RCC 7860 (cell line): ENCODE measurements at places on chromosomes 5 and 9.

- DNase-seq, result no peak
Observed at GRCh38 chr9:38727497-38728001, 7.6 kb upstream of the FAM240B start.

DNA sequence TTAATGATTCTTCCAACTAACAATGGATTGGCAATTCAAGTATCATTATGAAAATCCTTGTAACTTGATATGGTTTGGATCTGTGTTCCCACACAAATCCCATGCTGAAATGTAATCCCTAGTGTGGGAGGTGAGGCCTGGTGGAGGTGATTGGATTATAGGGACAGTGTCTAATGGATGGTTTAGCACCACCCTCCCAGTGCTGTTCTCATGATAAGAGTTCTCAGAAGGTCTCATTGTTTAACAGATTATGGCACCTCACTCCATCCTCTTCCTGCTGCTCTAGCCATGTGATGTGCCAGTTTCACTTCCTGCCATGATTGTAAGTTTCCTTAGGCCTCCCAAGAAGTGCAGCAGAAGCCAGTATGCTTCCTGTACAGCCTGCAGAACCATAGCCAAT is 1116.2 kb upstream of the EDIL3 start:
- DNase-seq, result no peak

- no peak for DNase-seq
Observed at GRCh38 chr9:113625486-113625885, 162.0 kb downstream of the RGS3 start.

- DNase-seq, result no peak
Observed at GRCh38 chr9:110514897-110515296, 64.6 kb downstream of the SVEP1 start.

DNA sequence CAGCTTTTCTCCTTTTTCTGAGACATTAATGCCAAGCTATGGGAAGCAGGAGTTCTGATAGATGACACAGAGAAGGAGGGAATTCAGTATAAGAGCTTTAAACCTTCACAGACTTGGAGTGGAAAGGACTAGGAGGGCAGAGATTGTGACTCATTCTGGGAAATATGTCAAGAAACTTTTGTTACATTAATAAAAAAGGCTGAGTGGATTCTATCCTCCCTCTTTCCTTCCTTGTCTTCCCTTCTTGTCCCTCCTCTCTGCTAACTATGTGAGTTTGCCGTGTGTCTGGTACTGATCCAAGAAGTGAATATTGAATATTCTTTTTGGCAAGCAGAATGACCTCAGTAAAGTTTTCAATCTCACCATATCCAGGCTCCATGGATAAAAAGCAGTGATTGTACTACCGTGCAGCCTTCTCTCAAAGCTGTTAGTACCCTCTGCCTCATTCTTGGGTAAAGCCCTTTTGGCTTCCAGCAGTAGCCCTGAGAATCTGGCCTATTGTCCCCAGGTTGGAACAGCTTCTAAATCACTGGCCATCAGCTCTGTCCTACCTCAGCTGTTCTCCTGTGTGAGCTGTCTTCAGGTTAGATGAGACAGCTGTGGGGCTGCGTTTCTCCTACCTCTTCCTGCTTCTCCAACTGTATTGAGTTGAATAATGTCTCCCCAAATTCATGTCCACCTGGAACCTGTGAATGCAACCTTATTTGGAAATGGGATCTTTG is 73.9 kb downstream of the ATG10 start:
- no peak for DNase-seq

- DNase-seq, result no peak
Observed at GRCh38 chr5:400282-401145, 42.5 kb upstream of the EXOC3 start.

DNA sequence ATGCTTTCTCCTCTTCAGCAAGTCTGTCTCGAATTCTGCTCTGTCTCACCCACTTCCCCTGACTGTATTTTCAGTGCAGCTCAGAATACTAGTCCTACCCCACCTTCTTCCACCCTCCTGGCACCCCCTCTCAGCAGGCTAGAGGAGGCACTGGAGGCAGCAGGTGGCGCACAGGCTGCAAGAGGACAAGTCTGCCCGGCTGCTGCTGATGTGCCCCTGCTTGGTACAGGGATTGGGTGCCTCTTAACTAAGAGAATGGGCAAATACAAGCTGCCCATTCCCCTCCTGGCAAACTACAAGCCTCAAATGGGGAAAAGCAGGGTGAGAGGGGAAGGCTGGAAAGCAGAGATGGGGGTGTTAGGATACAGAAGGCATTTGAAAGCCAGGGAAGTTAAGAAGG is 5.1 kb downstream of the TLN1 start:
- DNase-seq, result no peak

GRCh38 chr5:115343855-115344254 is 47.4 kb upstream of the CCDC112 start:
- peak; percentile 17 for DNase-seq

DNA sequence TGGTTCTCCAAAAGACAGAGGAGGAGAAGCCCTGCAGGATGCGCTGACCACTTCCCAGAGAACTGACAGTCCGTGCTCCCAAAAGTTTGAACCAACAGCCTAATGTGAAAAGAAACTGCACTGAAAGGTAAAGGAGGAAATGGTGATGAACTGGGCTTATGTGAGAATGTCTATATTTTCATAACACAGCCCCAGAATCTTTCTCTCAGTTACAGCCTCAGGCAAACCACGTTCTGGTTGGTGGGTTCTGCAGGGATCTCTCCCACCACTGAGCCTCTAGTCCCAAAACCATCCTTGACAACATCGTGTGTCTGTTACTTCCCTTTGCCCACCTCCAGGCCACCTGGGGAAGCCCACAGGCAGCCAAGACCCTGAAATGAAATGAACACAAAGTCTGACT is 23.9 kb downstream of the SPARC start:
- DNase-seq, result no peak

GRCh38 chr5:639253-639530 is 27.1 kb downstream of the CEP72 start:
- DNase-seq, result no peak

DNA sequence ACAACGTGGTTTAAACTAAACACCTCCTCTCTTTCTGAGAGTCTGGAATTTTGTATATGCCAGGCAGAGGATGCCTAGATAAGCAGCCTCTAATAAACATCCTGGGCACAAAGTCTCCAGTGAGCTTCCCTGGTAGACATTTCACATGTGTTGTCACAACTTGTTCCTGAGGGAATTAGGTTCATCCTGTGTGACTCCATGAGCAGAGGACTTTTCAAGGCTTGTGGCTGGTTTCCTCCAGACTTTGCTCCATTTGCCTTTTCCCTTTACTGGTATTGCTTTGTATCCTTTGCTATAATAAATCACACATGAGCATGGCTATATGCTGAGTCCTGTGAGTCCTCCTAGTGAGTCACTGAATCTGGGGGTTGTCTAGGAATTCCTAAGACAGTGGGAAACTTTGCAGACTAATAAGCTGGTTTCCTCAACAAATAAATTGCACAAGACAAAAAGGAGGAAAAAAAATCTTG is 77.4 kb downstream of the NR2F1-AS1 start:
- peak; percentile 67 for DNase-seq

GRCh38 chr9:78871452-78872331 is 574.8 kb downstream of the PSAT1 start:
- peak; percentile 85 for DNase-seq

- no peak for DNase-seq
Observed at GRCh38 chr9:123725389-123725788, 204.5 kb downstream of the DENND1A start.

DNA sequence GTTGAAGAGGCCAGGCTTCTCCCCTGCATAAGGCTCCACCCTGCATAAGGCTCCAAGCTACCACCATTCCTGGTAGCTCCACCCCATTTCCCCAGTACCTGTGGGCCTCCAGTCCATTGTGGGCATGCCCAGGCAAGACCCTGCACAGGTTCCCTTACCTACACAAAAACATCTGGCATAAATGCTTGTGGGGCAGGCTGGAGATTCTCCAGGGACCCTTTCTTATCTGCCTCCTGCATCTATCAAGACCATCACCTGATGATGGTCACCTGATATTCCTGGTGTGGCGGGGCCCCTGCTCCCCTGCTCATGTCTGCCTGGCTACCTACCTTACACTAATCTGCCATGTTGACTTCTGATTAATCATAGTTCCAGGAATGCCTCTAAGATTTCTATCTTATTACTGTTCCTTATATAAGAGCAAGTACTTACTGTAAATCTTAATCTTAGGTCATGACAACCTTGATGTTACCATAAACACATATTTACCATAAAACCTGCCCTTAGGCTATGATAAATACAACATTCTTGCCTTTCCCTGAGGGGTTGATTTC is 41.0 kb downstream of the FGD3 start:
- DNase-seq, result no peak

DNA sequence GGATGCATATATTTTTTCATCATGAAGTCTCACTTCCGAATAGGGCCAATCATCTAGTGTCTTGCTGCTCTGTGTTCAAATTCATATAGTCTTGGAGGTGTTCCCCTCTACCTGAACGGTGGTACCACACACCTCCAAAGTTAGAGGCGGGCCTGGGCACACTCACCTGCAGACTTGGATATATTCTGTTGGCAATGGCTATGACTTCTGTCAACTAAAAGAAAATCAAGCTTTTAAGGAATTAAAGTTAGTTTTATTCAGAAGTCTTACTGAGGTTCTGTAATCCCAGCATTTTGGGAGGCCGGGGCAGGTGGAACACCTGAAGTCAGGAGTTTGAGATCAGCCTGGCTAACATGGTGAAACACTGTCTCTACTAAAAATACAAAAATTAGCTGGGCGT is 2.6 kb upstream of the NIPAL4 start:
- DNase-seq, result no peak

GRCh38 chr9:4486176-4486575 is 4.1 kb upstream of the SLC1A1 start:
- no peak for DNase-seq

- DNase-seq, result no peak
Observed at GRCh38 chr5:38404667-38405276, 146.4 kb downstream of the EGFLAM start.

DNA sequence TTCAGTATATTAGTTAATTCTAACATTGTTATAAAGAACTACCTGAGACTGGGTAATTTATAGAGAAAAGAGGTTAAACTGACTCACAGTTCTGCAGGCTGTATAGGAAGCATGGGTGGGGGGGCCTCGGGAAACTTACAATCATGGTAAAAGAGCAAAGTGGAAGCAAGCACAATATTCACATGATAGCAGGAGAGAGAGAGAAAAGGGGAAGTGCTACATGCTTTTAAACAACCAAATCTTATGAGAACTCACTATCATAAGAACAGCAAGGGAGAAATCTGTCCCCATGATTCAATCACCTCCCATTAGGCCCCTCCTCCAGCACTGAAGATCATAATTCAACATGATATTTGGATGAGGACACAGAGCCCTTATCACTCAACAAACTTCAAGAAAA is 324.9 kb downstream of the ZNF608 start:
- no peak for DNase-seq

GRCh38 chr5:120293796-120294195 is 170.3 kb upstream of the PRR16 start:
- no peak for DNase-seq

DNA sequence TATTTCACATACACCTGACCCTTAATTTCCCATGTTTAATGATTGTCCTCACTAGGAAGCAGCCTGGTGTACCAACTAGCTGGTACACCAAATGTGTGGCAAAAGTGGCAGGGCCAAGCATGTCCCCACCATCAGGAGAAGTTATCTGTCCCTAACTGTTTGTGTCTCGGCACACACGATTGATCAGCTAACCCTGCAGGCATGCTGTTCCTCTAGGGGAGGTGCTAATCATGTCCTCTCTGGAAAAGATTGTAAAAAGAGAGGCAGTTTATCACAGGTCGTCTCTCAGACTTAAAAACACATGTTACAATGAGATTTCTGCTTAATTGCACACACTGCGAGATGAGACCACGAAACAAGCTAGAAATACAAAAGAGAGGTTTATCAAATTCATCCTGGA is 342.7 kb downstream of the DIRAS2 start:
- no peak for DNase-seq

DNA sequence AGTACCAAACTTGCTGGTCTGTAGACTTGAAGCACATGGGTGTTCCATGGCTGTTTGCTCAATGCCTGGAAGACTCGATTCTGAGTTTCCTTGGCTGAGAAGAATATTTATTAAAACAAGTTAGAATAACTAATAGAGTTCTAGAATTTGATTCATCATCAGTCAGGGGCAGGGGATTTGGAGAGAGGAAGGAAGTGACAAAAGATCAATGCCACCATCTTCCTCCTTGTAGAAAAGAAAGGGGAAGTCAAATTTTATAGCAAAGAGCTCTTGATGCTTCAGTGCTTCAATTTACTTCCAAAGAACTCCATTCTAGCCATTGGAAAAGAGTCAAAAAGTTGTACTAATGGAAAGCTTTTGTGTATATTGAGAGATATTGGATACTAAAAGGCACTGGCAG is 236.3 kb downstream of the MCTP1 start:
- DNase-seq, result no peak

- DNase-seq, result no peak
Observed at GRCh38 chr9:77534376-77535057, 113.6 kb downstream of the GNA14 start.

DNA sequence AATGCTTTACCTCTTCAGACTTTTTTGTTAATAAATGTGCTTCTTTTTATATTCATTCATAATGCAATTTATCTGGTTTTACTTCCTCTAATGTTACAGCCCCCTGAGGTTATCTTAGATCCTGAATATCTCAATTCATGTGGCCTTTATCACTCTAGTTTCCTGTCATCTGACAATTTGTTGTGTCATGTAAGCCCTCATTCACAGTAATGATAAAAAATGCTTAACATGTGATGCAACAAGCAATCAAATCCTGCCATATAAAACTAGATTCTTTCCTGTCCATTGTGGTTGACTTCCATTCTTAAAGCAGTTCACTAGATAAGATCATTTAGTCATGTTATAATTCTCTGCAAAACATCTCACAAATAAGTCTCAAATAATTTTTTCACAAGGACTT is 991.2 kb upstream of the ACO1 start:
- DNase-seq, result no peak

DNA sequence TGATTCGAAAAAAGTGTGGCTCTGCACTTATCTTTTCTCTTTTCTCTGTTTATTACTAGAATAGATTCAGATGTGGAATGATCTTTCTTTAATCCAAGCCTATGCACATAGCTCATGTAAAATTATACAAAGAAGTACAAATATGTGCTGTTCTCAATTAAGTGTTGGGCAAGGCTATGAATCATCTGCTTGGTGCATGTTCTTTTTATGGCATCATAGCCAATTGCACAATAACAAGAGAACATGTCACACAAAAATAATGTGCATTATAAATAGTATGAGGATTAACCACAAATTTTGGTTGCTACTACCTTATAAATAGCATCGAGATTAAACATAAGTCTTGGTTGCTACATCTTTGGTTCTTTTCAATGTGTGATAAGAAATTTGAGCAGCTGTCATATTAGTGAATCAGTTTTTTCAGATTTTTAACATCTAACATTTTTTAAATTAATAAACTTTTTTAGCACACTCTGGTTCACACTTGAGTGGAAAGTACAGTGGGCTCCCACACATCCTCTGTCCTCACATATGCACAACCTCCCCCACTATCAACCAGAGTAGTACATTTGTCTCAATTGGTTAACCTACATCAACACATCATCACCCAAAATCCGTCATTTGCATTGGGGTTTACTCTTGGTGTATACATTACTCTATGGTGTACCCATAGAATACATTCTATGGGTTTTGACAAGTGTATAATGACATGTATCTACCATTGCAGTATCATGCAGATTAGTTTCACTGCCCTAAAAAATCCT is 6.8 kb upstream of the RECK start:
- DNase-seq, result peak; percentile 49
